ENCODE measurements at places on chromosomes 2 and 18. TPM values are rescaled to one million over a fixed set of nuclear protein-coding genes. Genes with fewer than 3 reads are reported as not detected.

Gene TRIP12
- 181 TPM for total RNA-seq

DNA sequence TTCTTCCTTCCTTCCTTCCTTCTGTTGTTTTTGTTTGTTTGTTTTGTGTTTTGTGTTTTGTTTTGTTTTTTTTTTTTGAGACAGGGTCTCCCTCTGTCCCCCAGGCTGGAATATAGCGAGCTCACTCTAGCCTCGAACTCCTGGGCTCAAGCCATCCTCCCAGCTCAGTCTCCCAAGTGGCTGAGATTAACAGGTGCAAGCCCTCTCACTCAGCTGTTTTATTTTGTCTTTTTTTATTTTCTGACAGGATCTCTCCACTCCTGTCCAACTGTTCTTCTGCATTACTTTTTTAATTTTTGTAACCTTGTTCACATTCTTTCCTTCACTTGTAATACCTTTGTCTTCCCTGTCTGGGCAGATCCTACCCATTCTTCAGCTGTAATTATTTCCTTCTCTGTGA lies 23.6 kb downstream of the MAP3K20 start:
- DNase-seq: no peak

DNA sequence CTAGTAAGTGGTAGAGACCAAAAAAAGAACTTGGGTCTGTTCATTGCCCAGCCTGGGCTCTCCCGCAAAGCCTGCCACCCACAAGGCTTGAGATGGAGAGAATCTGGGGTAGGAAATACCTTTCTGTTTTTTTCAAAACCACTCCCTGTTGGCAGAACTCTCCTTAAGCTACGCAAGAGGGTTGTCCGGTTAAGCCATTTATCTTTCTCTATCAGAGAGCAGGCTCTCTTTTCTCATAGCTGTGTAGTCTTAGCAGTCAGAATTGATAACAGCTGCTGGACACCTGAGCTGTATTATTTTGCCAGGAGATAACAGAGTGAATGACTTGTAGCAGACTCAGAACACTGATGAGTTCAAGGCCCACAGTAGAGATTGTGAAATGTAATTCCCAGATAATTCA lies 1088.1 kb downstream of the TSN start:
- DNase-seq: no peak

- no peak for DNase-seq
Observed at GRCh38 chr18:59566533-59566971, 130.7 kb downstream of the CCBE1 start.

DNA sequence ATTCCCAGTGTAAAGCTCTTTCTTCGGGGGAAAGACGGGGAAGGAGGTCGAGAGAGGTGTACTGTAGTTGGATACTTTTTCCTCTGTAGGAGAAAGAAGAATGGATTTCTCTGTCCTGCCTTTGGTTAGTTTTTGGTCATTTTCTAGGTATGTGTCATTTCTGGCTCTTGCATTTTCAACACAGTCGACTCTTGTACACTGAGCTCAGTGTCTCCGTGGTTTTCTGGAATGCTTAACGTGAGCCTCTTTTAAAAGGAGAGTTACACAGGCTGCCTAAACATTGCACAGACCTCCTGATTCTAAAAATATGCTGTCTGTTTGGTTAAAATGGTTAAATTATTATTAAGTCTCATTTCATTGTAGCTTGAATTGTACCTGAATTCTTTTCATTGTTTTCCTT lies 21.8 kb upstream of the GLS start:
- DNase-seq: no peak

GRCh38 chr2:184339966-184340365 lies 258.4 kb upstream of the ZNF804A start:
- no peak for DNase-seq

Data from lung microvascular endothelial cell (primary cell).